AML-193 (cell line): ENCODE measurements at places on chromosomes 3 and 15.

- no peak for DNase-seq
Measured at GRCh38 chr3:4979428-4980228, at the start of gene BHLHE40. Gene BHLHE40, plus strand, starts transcription at chr3:4979437. Its CDS starts 282 bp downstream, at chr3:4979719.

GRCh38 chr3:77456431-77456830 lies 416.5 kb downstream of the ROBO2 start:
- no peak for DNase-seq

- DNase-seq, result no peak
Measured at GRCh38 chr15:76177491-76178040, 117.8 kb downstream of the TMEM266 start.

DNA sequence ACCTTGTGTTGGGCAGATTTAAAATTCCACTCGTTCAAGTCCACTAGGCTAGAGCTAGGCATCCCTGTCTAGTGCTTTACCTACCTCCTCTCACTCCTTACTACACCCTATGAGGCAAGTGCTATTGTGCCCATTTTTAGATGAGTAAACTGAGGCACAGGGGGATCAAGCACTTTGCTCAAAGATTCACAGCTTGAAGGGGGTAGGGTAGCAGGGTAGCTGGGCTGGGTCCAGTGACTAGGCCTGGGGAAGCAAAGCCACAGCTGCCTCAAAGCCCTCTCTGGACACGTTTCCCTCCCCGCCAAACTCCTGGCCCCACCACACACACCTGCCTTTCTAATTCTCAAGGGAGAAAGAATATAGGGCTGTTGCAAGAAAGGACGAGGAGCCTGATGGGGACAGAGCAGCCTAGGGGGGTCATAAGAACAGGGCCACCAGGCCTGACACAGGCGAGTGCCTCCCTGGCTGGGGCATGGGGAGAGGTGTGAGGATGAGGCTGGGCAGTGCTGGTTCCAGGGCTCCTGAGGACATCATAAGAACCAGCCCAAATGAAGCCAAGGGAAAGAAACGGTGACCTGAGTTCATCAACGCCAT lies 34.8 kb upstream of the SFMBT1 start:
- DNase-seq, result no peak

- DNase-seq, result no peak
Measured at GRCh38 chr3:112847692-112848091, 1.0 kb upstream of the CD200R1L start.

DNA sequence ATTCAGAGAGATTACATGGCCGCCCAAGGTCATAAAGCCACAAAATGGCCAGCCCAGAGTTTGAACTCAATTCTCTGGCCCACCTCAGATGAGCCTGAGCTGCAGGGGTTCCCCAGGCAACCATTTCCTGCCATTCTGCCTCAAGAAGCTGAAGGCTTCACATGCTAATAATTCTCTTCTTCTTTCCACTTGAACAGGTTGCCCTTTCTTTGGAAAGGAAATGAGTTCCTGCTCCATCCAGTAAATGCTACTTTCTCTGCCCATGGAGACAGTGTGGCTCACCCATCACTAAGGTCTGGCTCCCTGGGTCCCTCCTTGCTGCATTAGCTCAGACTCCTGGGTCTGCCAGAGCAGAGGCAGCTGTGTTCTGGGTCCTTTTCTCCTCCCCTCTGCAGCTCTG lies 48.2 kb downstream of the TRIM42 start:
- DNase-seq, result no peak
